ENCODE measurements at places on chromosomes 1 and 21. TPM values are rescaled to one million over a fixed set of nuclear protein-coding genes. Genes with fewer than 3 reads are reported as not detected.

- no peak for DNase-seq
Observed at GRCh38 chr1:82950606-82951200, 1048.2 kb downstream of the TTLL7 start.

DNA sequence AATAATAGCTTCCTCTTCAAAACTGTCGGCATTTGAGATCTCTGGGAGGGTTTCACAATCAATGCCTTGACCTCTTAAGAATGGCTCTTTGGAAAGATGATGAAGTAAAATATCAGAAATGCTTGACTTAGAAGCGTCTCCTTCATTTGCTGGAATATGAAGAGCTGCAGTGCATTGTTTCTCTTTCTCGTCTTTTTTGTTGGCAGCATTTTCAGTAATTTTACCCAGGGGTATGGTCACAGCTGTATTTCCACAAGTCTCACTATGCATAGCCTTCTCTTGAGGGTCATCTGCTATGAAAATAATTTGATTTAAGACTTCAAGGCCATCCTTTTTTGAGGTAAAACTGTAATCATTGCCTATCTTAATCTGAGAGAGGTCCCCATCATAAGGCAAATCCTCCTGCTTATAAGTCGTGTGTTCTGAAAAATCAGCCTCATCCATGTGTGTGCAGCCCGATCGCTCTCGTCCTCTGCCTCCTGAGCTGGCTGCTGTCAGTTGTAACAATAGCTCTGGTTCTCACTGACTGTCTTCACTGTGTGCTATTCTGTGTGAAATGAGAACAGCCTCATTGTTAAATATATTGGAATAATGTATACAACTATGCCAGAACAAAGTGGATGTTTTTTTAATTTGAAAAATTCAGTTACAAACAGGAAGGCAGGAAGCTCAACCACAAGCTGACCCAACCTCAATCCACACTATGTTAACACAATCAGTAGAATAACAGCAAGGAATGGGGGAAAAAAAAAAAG, 4.5 kb downstream of the AKNAD1 start:
- DNase-seq = no peak

DNA sequence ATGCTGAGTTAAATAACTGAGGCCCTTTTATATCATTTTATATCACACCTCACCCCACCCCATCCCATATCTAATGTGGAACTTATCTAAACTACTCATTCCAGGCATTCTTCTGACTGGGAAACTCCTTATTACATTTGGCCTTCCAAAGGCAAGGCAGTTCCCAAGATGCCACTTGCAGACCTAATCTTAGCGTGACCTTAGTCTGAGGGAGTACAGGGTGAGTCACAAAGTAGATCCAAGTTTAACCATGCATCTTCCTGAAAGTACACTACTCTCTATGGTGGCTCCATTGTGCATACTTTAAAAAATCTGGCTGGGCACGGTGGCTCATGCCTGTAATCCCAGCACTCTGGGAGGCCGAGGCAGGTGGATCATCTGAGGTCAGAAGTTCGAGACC, 353.6 kb upstream of the C1orf87 start:
- no peak for DNase-seq

- no peak for DNase-seq
Observed at GRCh38 chr1:87246436-87246835, 82.2 kb upstream of the LMO4 start.

DNA sequence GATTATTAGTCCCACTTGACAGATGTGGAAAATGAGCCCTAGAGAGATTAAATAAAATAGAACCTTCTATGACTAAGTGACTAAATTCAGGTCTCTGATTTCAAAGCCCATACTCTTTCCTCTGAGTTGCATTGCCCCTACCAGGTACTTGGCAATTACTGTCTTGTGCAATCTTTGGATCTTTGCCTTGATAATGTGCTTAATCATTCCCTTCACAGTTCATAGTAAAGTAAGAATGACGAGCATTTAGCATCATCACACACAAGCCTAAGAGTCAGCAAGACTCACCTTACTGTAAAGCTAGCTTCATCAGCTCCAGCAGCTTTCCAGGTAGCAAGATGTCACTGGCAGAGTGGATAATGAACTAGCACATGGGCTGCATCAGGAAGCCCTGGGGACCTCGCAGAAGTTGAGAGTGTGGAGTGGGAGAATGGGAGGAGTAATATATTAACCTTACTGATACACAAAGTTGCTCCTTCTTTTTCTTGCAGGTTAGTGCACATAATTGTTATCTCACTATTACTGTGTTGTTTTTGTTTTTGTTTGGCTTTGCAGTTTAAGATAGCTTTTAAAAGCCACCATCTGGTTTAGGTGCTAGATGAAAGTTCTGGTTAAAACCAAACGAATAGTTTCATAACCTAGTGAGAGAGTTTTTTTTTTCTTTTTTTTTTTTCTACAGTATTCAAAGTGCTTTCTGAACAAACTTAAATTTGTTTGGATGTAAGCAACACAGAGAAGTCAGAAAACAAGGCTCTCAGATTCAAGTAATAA, 71.8 kb downstream of the PBX1 start:
- no peak for DNase-seq

DNA sequence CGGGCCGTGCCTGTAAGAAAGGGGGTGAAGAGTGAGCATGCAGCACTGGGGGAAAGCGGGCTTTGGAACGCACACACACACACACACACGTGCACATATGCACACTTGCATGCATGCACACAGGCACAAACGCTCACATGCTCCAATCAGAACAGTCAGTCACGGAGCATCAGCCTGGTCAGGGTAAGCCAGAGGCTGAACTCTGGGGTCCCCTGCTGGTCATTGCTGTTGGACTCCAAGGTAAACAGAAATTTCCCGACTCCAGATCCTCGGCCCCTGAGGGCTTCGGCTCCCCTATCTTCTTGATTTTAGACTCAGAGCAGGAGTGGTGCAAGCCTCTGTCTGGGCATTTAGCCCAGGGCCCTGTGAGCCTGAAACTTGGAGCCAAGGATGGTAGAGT, 54.2 kb downstream of the SYT2 start:
- no peak for DNase-seq

- DNase-seq = no peak
Observed at GRCh38 chr1:67745875-67746698, 61.1 kb downstream of the GADD45A start.

DNA sequence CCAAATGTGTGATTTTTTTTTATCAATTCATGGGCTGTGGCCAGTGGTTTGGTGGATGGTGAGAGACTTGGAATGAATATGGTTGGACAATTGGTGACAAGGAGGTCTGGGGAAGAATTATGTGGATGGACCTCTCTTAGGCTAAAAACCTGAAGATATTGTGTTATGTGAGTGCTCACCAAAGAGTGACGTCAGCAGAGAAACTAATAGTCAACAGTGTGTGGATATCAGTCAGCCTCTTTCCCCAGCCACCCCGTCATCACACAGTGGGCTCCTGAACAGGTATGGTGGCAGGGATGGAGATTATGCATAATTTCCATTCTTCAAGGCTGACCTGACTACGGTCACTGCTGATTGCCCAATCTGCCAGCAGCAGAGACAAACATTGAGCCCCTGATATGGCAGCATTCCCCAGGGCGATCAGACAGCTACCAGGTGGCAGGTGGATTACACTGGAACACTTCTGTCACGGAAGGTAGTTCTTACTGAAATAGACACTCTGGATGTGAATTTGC, 9.2 kb upstream of the OR2G2 start:
- DNase-seq = no peak

GRCh38 chr1:54230507-54231339, 30.8 kb downstream of the MRPL37 start:
- no peak for DNase-seq

- no peak for DNase-seq
Observed at GRCh38 chr1:34406377-34406776, 229.7 kb downstream of the C1orf94 start.

DNA sequence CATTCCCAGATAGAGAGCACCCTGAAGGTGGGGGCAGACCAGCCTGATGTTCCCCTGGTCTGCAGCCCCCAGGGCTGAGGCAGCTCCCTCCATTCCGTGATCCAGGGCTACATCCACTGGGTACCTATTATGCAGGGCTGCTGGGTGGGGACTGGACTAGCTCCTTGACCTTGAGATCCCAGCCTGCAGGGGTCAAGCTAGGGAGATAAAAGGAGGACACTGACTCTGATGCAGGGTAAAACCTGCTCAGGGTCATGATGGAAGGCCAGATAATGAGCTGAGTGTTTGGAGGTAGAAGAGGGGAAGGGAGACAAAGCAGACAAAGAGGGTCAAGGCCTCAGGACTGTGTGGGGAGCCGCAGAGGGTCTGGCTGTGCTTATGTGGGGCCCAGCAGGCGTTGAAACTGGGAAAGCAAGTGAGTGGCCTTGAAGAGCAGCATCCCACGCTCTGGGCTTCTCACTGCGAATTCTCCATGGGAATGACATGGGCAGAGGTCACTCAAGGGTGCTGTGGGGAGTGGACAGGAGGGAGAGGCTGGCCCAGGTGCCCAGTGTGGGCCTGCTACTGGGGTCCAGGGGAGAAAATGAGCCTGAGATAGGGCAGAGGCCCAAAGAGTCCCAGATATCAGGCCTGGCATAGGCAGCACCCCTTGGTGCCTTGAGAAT, 9.7 kb downstream of the FOXO6 start:
- DNase-seq = no peak

GRCh38 chr1:235018161-235018560, 110.5 kb downstream of the TOMM20 start:
- no peak for DNase-seq

- DNase-seq = no peak
Observed at GRCh38 chr21:34536820-34537219, 24.8 kb upstream of the KCNE1 start.

DNA sequence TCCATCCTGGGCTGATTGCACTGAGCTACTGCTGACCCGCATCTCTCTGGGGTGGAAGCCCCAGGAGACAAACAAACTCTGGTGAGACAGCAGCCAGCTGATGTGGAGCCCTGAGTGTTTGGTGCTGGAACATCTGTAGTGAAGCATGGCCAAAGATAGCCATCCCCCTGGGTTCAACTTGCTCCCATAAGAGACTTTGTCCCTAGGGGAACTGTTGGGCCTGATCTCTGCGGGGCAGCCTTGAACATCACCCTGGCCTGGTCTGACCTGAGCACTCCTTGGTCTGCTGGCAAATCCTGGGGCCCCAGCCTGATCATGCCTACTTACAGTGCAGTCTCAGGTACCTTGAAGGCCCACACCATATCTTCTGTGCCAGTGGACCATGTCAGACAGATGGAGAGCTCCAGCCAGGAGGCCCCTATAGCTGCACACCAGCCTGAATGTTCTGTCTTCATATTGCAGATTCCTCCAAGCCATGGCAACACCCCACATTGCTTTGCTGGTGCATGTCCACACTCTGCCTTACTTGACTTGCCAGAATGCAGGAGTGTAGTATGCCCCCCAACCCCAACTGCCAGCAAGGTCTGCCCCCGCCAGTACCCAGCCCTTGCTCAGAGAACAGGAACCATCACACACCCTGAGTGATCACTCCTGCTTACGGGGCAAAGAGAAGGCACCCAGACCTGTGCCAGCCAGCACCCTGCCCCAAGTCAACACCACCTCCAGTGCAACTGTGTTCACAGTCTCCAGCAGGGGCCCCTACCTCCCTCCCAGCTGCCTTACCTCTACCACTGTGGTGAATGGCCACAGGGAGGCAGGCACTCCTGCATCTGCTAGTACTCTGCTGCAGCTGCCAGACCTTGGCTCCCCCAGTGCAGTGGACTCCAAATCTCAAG, 690.5 kb upstream of the NR5A2 start:
- no peak for DNase-seq

GRCh38 chr1:232367293-232367692, 262.6 kb downstream of the SIPA1L2 start:
- DNase-seq = no peak

DNA sequence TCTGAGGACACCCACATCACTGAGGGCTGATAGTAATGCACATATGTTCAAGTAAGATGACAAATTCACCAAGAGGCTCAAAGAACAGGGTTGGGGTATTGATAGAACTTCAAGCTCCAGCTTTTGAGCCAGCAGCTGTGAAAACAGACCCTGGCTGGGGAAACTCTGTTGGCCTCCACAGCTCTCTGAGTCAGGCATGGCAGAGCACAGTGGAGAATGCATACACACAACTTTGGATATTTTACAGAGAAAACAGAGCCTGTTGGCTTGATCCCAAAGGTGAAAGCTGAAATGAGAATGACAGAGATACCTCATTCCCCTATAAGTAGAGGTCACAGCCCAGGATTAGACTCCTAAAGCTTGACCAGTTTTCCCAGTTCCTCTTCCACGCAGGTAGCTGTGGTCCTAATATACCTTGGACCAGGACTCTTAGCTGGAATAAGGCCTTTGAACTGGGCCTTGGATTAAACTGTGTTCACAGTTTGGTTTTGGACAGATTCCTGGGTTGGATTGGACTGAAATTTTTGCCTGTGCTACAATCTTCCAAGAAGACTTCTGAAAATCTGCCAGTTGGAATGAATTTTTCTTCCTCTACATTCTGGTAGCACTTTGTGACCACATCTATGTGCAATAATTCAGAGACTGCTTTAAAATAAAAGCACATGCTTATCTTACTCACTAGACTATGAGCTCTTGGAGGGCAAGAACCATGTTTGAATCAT, 101.6 kb upstream of the HMGB4 start:
- no peak for DNase-seq

GRCh38 chr1:115939455-115939854, 36.9 kb upstream of the SLC22A15 start:
- no peak for DNase-seq

GRCh38 chr1:39670689-39671088, 1.2 kb downstream of the NT5C1A start:
- no peak for DNase-seq

DNA sequence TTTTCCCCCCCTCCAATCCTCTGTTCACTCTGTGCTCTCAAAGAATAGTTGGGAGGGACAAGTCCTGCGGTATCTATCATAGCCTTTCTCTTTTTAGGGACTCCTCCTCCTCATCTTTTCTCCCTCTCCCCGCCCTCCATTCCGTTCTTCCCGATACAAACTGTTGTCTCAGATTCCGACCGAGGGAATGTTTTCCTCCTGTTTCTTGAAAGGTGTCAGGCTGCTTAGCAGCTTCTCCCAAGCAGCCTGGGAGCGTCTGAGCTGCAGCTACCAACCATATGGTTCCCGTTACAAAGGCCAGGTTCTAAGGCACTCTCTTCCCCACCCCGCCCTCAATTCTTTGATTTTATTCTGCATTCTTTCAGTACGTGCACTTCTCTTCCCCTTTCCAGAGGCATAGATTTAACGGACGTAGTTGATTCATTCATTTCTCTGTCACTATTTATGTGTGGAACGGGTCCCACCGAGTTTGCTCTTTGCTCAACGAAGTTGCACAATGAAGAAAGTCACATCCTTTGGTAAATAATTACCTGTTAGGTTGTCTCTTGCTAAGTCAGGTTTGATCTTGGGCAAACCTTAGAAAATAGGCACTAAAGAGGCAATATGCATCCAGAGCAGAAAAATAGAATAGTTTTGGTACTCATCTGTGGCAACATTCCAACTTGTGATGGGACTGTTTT, 2.8 kb downstream of the ADGRL2 start:
- no peak for DNase-seq

GRCh38 chr1:178940068-178940765, 69.3 kb upstream of the ANGPTL1 start:
- DNase-seq = no peak

The PAPPA2 gene
- 0.50 TPM for total RNA-seq

The AGTRAP gene
- total RNA-seq = 64.5 TPM

The SYDE2 gene
- 21.3 TPM for total RNA-seq

The RIPK4 gene
- 8.7 TPM for total RNA-seq

The SYPL2 gene
- 1.5 TPM for total RNA-seq

The GNAT2 gene
- not detected for total RNA-seq

The CTXND2 gene
- not detected for total RNA-seq

The ID3 gene
- total RNA-seq = 137 TPM

The TP73 gene
- total RNA-seq = 3.6 TPM

The LENEP gene
- not detected for total RNA-seq

The GJB5 gene
- total RNA-seq = not detected
